ENCODE measurements at places on chromosomes 7 and 10.

- DNase-seq, result no peak
Observed at GRCh38 chr10:73414230-73414945, 530 bp upstream of the ANXA7 start.

DNA sequence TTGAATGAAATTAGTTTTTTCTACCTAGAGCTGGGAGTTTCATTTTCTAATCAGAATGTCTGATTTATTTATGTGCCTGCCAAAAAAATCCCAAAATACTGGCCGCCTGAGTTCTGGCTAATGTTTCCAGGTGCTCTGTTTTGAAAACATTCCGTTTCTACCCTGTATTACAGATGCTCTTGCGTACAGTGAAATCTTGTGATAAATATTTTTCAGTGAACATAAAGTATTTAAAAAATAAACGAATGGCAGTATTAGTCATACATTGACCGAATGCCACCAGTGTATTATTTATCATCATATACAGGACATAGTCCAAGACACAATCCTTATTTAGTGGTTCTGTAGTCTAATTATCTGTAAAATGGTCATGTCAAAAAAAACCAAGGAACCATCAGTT is 102.8 kb downstream of the KAT6B start:
- no peak for DNase-seq

DNA sequence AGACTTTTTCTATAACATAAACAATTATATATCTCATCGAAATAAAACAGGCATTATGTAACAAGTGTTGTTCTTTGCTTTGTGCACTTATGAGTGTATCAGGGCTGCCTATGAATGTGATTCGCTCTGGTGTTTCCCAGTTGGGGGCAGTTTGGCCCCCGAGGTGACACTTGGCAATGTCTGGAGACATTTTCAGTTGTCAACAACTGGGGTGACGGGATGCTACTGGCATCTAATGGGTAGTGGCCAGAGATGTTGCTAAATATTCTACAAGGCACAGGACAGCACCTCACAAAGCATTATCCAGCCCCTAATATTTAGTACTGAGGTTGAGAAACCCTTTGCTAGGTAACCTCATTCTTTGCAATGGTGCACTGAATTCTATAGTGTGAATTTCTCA is 83.3 kb downstream of the PLCE1 start:
- DNase-seq, result no peak

DNA sequence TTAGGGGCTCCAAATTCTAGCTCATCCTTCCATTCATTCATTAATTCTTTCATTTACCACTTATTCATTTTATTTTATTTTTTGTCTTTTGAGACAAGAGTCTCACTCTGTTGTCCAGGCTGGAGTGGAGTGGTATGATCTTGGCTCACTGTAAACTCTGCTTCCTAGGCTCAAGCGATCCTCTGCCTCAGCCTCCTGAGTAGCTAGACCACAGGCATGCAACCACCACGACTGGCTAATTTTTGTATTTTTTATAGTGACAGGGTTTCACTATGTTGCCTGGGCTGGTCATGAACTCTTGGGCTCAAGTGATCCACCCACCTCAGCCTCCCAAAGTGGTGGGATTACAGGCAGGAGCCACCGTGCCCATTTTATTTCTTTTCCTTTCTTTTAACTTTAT is 31.6 kb downstream of the FGF8 start:
- no peak for DNase-seq

DNA sequence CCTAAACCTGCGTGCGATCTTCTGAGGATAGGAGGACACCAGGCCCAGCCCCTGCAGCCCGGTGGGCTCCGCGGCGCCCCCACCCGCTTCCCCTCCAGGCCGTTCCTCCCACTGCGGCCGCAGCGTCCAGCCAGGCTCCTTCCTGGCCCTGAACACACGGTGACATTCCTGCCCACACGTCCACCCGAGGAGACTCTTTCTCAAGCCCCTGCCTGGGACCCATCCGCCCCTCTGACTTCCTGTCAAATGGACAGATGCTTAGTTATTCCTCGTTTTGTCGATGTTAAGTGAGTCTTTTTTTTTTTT is 32.4 kb upstream of the RNF32 start:
- DNase-seq, result no peak

GRCh38 chr7:159004411-159004810 is 140.3 kb downstream of the VIPR2 start:
- DNase-seq, result no peak

DNA sequence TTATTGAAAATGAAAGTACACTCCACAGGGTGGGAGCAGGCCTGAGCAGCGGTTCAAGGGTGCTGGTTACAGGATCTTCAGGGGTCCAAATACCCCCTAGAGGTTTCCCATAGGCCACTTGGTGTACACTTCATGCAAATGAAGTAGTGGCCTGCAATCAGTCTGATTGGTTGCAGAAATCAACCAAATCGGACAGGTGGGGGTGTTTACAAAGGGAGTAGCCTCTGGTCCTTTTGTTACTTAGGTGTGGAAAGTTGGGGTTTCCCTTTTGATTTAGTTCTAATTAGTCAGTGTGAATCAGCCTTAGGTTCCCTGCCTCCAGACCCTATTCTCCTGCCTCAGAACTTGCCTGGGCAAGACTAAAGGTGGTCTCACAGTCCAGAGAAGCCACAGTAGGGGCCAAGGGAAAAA is 49.6 kb downstream of the SYPL1 start:
- DNase-seq, result no peak

- DNase-seq, result no peak
Observed at GRCh38 chr7:85586091-85586490, 399.2 kb upstream of the SEMA3D start.

DNA sequence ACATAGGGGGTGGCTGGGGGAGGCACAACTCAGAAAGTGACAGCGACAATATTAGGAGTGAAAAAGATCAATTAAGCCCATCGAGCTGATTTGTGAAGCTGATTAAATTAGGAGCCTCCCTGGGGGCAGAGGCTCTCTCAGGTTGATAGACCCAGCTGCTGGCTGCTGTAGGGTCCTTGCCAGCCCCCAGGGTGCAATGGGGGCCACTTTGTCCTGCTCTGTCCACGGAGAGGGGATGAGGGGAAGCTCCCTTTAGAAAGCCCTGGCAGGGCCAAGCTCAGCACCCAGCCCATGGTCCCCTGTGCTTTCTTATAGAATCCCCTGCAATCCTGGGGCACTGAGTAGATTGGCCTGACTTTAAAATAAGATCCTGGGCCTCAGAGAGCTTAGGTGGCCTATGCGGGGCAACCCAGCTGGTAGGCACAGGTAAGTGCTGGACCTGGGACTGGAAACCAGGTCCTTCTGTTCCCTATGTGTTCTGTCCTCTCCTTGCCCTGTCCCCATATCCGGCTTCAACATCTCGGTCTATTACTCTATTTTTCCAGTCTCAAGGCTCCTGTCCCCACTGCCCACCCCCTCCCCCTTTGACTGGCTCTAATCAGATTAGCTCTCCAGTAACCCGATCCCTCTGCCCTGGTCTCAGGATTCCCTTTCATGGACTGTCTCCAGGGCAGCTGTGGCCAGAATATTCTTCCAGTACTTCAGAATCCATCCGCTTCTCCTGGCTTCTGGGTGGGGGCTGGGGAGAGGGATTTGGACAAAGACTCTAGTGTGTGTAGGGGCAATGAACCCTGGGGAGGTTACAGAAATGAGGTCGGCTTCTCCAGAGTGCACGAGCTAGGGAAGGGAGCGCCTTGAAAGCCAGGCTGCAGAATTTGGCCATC is 259.6 kb downstream of the RPS24 start:
- DNase-seq, result no peak

GRCh38 chr7:116571552-116571951 is 46.7 kb downstream of the CAV1 start:
- DNase-seq, result no peak

DNA sequence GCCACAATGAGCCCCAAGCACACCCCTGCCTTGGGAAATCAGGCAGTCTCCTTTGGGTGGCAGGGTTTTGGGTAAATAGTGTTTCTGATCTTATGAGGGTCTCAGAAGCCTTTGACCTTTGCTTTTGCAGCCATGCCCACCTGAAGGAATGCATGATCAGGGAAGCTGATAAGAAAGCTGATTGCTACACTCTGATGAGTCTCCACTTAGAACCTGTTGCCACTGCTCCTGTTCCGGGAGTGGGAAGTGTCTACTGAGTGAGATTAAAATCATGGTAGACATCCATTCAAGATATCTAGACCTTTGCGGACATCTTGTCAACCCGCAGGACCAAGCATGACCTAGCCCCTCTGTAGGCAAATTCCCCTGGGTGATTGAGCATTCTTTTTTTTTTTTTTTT is 282.6 kb downstream of the SKIDA1 start:
- DNase-seq, result no peak

GRCh38 chr7:23332910-23333612 is 33.9 kb downstream of the MALSU1 start:
- DNase-seq, result no peak

DNA sequence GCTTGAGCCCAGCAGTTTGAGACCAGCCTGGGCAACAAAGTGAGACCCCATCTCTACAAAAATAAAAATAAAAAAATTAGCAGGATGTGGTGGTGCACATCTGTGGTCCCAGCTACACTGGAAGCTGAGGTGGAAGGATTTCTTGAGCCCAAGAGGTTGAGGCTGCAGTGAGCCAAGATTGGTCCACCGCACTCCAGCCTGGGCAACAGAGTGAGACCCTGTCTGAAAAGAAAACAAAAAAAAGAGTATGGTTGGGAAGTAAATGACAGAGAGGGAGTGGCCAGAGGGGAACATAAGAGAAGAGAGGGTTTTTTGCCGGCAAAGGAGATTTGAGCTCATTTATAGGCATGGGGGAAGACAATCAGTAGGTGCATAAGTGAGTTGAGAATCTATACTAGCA is 19.7 kb downstream of the PLXDC2 start:
- DNase-seq, result no peak

DNA sequence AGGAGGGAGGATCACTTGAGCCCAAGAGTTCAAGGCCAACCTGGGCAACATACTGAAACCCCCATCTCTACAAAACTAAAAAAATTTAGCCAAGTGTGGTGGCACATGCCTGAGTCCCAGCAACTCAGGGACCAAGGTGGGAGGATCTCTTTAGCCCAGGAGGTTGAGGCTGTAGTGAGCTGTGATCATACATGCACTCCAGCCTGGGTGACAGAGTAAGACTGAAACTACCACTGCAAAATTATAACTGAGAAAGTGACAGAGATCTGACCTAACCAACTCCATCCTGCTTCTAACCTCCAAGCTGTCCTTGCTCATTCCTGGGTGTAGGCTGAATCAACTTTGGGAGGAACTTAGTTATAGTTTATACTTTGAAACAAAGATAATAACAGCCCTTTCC is 59.4 kb downstream of the HTR7 start:
- DNase-seq, result no peak

- DNase-seq, result no peak
Observed at GRCh38 chr10:123331438-123331837, 177.2 kb downstream of the BUB3 start.

DNA sequence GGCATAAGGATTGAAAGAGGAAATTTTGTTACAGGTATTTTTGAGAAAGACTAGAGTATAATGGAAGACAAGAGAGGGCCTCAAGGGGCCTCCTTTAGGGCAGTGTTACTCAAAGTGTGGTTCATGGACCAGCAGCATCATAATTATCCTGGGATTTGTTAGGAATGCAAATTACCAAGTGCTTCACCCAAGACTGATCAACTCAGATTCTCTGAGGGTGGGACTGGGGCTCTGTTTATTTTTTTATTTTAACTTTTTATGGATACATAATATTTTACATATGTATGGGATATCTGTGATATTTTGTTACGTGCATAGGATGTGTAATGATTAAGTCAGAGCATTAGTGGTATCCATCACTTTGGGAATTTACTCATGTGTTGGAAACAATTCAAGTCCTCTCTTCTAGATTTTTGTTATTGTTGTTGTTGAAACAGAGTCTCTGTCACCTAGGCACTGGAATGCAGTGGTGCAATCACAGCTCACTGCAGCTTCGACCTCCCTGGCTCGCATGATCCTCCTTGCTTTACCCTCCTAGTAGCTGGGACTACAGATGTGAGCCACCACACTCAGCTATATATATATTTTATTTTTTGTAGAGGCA is 2.2 kb upstream of the KCTD7 start:
- DNase-seq, result no peak

DNA sequence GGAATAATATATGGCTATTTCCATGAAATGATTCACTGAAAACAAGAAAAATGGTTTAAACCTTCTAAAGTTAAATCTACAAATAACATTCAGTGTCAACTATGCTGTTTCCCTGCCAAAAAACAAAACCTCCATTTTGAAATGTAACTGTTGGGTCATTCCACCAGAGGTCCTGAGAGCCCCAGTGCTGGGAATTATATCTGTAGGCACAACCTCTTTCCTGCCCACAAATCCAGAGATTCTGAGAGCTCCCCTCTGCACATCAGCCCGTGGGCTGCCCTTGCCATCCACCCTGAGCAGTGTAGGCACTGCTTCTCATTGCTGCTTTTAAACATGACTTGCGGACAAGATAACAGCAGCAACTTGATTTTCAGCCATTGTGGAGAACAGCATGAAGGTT is 198.6 kb downstream of the TMEM178B start:
- no peak for DNase-seq

DNA sequence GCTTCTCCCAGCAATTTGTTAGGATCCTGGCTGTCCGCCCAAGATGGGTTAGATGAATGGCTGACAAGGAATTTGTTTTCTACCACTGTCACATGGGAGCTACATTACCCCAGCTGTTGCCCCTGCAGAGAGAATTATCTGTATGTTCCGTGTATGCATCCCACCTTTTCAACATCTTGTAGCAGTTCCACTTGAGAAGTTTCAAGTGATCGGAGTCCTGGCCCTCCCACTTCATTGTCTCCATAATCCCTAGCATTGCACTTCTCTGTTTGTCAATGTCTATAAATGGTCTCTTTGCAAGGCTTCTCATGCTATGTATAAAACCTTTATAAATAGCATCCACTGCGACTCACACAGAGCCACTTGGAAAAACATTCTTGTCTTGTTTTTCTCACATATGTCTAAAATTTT is 972.5 kb downstream of the CNTNAP2 start:
- DNase-seq, result no peak

DNA sequence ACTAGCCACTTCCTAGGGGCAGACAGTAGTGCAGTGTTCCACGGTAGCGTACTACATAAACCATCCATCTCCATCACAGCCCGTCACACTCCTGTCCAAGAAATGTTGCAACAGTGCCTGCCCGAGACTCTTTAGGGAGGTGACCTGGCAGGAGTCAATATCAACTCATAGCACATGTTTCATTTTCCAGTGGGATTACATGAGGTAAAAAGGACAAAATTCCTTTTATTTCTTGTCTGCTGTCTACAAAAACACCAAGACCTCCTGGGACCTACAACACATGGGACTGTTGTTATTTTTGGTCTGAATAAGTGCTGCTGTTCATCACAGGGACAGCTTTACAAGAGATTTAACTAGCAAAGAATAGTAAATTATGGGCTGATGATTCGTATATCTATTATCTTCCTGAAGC is 99.9 kb downstream of the MPP7 start:
- no peak for DNase-seq

DNA sequence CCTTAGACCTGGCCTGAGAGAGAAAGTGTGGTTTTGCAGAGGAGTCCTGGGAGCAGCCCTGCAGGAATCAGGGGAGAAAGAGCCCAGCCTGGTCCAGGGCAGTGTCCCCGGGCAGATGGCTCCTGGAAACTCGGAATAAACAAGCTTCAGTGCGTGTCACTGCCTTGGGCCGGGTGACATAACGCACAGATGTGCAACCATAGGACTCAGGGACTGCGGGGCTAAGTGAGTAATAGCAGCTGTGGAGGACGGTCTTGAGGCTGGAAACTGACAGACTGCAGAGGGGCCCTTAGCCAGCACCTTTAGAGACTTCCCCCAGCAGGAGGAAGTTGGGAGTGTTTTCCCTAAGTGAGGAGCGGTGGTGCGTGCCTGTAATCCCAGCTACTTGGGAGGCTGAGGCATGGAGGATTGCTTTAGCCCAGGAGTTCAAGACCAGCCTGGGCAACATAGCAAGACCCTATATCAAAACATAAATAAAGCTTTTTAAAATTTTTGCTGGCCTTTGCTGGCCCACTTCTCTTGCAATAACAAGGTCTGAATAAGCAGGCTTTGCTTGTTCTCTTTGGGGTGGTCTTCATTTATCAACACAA is 5.3 kb upstream of the CLIP2 start:
- no peak for DNase-seq
